Neural cell (in vitro differentiated cells): ENCODE measurements at places on chromosomes 2 and 18. TPM values are rescaled to one million over a fixed set of nuclear protein-coding genes. Genes with fewer than 3 reads are reported as not detected.

Gene LYPD1
- polyA plus RNA-seq, result 78.2 and 104 TPM in 2 replicates

Gene IL1R1
- polyA plus RNA-seq, result 0.40 TPM in 1 of 2 replicates, not detected in the other

Gene ECEL1
- 60.9 and 75.6 TPM in 2 replicates for polyA plus RNA-seq

Gene RAD51AP2
- 0.54 and 0.62 TPM in 2 replicates for polyA plus RNA-seq

Gene AKAIN1
- polyA plus RNA-seq, result not detected in 2 replicates

Gene NETO1
- 0.16 and 0.45 TPM in 2 replicates for polyA plus RNA-seq

Gene GALM
- polyA plus RNA-seq, result not detected in 2 replicates

Gene DLGAP1
- polyA plus RNA-seq, result 4.0 and 4.5 TPM in 2 replicates

Gene RIT2
- 1.1 and 2.3 TPM in 2 replicates for polyA plus RNA-seq

Gene CHN1
- polyA plus RNA-seq, result 133 and 134 TPM in 2 replicates

Gene CRYGC
- not detected in 2 replicates for polyA plus RNA-seq

Gene KRTCAP3
- 2.3 and 4.0 TPM in 2 replicates for polyA plus RNA-seq

Gene ALK
- 7.1 and 10.1 TPM in 2 replicates for polyA plus RNA-seq

Gene GKN2
- polyA plus RNA-seq, result not detected in 2 replicates

Gene GPBAR1
- polyA plus RNA-seq, result not detected in 2 replicates
